NCI-H226 (cell line): ENCODE measurements at places on chromosomes 3 and 15.
A peak's percentile ranks its signal among the peaks of the same experiment; 100 is the strongest.

- DNase-seq: no peak
Measured at GRCh38 chr15:90807074-90807785, 61.2 kb upstream of the FURIN start.

GRCh38 chr15:87907676-87908446, 348.7 kb downstream of the NTRK3 start:
- no peak for DNase-seq

- DNase-seq: peak; percentile 28
Measured at GRCh38 chr3:124117486-124117885, 125.6 kb upstream of the ROPN1 start.

DNA sequence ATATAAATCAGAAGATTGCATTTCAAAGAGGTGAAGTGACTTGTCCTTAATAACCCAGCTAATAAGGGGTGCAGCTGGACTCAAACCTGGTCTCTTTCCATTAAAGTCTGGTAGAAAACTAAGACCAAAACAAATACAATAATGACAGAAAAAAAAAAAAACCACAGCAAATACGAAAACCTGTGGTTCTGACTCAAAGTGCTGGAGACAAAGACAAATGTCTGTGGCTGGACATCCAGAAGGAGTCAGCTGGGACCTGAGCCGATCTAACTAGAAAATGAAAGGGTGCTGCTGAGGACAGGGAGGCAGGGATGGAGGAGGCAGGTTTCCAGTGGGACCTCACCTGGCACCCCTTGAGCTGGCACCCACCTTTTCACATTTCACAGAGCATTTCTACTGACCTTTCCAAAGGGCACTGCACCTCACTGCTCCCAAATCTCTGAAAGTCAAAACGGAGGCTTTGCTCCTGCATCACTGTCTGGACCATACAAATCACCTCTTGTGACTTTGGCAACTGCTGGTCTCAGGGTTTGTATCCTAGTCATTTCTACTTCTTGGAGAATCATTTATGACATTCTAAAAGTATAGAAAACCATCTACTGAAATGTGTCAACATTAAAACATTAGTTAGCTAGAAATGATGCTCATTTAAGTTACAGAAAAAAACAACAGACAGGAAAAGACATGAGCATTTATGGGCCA, 61.7 kb downstream of the CCNL1 start:
- no peak for DNase-seq

GRCh38 chr15:45521596-45522327, 793 bp downstream of the SLC30A4 start:
- DNase-seq: no peak

DNA sequence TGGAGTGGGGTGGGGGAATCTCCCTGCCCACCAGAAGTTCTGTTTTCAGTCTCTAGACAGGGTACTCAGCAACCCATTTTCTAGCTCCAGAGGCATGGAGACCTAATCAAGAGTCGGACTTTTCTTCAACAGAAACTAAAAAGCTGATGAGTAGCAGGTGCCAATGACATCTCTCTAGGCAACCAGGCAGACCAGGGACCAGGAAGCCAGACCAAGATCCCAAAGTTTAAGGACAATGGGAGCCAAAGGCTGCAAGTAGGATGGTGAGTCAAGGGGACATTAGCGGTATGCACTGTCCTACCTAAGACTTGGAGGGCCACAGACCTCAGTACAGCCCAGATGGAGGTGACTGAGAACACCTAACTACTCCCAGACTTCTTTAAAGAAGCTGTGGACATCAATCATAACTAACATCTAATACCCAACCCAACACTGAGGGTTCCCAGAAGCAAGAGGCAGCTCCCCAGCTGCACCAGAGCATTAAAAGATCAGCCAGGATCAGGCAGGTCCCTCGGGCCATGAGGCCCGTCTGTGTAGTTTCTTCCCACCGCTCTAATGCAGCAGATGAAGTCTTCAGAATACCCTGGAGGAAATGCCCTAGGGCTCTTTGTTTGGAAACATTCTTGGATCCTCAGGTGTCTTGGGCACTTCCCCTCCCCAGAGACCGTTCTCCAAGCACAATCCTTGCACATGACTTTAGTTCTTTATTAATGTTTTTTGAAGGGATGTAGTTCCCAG, 979 bp downstream of the CCDC71 start:
- DNase-seq: no peak

DNA sequence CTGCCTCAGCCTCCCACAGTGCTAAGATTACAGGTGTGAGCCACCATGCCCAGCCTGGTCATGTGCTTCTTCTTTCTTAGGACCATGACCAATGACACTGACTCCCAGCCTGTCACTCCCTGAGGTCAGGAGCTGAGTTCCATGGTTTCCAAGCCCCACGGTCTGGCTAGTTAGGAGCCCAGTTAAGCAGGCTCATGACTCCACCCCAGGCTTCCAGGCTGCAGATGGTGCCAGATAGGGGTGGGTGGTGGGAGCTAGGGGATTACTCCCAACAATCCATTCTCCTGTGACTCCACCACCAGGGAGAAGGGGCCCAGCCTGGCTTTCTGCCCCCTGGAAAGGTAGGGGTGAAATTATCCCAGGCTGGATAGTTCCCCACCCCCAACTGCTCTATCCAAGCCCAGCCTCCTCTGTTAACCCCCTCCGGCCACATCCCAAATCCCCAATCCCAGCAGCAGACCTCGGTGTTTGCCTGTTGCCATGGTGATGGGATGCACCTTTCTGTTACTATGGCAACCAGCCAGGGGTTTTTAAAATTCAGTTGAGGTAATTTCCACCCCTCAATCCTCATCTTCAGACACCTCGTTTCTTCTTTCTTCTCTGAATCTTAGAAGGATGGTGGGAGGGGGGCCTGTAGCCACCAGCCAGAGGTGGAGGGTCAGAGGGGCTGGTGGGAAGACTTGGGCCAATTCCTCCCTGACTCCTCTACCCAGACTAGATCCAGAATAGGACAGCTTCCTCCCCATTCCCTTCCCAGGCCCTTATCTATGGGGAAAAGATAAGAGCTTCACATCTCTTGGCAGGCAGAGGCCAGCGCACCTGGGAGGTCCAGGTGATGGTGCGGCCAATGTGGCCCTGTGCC, 22.5 kb upstream of the SEMA3F start:
- no peak for DNase-seq

GRCh38 chr15:52207191-52207590, 16.0 kb upstream of the GNB5 start:
- DNase-seq: no peak

DNA sequence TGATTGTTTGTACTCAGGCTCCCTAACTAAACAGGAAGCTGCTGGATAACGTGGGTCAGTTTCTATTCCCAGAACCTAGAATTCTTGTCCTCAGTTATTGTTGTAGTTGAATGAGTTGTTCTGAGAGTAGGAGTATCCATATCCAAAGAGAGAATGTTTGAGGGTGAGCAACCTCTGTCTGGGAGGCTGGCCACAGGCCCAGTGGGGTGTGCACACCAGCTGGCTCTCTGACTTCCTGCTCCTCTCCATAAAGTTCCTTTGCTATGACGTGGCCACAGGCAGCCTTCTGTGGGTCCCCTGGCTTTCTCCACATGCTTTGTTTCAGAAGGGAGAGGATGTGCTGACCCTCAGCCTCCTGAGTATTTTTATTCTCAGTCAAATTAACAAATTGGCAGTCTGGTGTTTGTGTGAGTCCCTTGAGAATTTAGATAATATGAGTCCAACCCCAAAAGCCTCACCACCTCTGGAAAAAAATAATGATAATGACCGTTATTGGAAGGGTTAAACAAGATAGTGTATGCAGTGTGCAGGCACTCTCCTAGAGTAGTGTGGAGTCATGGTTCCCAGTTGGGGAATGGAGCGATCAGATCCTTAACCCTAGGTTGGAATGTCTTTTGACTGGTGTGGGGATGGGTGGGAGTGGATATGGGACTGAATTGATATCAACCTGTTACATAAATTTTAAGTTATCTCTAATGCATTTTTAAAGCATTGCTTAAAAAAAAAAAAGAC, 47.6 kb upstream of the MED12L start:
- peak; percentile 97 for DNase-seq

GRCh38 chr15:72790302-72790910, 6.8 kb upstream of the ADPGK start:
- DNase-seq: no peak

DNA sequence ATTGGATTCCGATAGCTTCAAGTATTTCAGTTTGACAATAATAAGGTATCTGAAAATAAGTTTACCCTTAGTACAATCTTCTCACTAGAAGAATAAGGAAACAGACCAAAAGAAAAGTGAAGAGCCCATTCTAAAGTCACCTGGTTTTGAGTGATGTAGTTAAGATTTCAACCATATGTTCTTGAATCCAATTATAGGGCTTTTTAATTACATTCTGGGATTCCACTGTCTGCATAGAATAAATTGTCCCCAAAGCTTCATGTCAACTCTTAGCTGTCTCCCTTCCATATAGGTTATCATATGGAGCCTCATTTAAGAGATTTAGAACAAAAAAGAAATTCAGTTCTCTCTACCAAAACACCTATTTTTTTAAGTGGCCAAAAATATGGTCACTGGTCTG, 1158.8 kb downstream of the IGSF11 start:
- no peak for DNase-seq

DNA sequence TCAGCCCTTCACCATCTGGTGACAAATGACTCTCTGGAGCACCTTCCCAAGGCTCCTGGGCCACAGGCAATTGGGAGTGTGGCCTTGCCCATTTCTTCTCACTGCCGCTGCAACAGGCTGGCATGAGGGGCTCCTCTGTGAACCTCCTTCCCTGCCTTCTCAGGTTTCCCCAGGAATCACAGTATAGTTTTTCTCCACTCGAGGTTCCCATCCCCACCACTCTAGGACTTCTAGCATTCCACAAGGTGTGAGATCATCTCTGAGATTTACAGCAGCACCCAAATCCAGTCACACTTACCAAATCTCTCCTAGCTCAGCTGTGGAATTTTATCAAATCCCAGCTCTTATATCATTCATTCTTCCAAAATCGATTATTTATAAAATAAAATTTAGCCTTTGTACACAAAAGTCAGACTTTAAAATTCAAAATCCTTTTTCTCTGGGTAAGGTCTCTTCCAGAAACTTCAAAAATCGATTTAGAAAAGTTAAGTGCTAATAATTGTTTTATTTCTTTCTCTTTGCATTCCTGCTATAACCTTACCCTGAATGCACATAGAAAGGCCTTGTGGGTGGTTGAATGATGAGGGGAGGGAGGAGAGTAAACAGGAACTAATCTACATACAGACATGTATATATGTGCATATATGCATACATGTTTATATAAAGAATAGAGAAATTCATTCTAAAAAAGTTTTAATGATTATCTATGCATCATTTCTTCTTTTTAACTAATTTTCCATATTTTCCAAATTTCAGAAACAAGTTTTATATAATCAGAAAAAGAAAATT, 18.9 kb upstream of the ATP13A4 start:
- peak; percentile 55 for DNase-seq

DNA sequence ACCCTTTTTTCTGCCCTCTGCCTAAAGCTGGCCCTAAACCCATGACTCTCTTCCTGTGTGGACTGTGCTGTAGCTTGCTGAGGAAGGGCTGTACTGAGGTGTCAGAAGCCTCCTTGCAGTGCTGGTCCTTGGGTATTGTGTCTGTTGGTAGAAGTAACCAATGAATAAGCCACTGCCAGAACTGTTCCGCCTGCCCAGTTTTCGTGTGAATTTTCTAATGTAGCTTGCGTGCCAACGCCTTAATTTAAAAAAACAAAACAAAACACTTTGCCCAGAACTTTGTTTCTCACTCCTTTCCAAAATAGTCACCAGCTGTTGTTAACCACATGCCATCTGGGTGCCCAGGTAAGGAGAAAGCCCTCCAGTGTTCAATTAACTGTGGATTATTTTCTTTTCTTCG, 101.9 kb downstream of the KLHL25 start:
- DNase-seq: no peak

DNA sequence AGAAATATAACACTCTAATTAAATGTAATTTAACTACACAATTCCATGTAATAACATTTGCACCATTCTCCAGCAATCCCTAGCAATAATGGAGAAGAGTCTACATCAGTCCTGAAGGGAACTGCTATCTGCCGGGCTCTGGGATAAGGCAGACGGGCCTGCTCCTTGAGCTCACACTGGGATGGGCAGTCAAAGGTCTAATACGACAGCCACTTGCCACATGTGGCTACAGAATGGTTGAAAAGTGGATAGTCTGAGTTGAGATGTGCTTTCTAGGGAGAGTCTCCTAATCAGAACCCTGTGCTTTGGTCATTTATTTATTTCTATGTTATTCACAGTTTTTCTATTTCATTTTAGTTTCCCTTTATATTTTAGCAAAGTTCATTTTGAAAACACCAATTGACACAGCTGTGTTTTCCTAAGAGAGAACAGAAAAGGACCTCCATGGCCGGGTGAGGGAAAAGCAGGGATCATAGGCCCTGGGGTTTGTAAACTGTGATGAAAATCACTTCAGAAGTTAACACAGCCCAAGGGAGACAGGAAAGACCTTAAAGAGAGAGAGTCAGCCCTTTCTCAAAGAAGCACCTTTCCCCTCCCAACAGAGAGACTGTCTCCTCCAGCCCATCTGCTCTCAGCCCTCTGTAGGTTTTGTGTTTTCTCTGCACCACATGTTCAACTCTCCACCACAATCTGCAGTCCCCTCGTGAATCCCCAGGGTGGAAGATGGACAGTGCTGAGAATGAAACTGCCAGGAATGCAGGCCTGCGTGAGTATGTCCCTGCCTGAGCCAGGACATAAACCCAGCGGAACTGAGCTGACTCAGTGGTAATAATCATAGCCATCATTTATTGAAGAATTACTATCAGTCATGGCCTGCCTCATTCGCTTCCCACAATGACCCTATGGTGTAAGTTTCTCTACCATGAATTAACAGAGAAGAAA, 11.6 kb downstream of the FSIP1 start:
- DNase-seq: no peak

GRCh38 chr3:28917895-28918475, 362.9 kb upstream of the RBMS3 start:
- DNase-seq: no peak
